ENCODE measurements at places on chromosomes 6 and 20. TPM values are rescaled to one million over a fixed set of nuclear protein-coding genes. Genes with fewer than 3 reads are reported as not detected.
A peak's percentile ranks its signal among the peaks of the same experiment; 100 is the strongest.

Gene KIF6
- total RNA-seq = not detected

DNA sequence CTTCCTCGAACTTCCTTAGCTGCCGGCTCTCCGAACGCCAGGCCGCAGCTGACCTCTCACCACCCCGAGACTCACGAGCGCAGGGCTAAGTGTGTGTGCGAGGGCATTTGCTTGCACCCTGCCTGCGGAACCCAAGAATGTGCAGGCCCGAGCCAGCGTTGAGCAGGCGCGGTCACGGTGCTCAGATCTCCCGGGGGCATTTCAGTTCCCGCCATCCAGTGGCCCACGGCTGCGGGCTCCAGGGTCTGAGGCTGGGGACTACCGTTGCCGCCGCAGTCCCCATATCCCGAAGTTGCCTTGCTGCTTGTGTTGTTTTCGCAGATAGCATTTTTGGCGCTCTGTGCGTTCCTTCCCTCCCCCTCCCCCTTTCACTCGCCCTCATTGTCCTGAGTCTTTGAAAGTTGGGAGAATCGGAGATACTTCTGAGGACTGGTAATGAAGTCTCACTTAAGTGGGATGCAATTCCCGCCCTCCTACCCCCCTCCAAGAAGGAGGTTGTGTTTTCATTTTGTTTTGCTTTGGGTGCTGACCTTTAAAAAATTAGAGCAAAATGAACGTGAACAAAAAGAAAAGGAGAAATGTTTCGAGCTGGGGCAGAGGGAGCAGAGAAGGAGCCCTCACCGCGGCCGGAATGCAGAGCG, 1.7 kb downstream of the NR2E1 start:
- peaks cover 94% of the 10 kb centered on the region for H3K27me3 ChIP-seq
- peaks cover 4% of the 10 kb centered on the region for H3K36me3 ChIP-seq
- no peak for DNase-seq
- H3K4me3 ChIP-seq = peak overlapping the region; percentile 43
- peak overlapping the region; percentile 80 for H3K27ac ChIP-seq
- peaks cover 30% of the 10 kb centered on the region for H3K4me1 ChIP-seq

Gene ZBTB24
- total RNA-seq = 17.6 TPM

DNA sequence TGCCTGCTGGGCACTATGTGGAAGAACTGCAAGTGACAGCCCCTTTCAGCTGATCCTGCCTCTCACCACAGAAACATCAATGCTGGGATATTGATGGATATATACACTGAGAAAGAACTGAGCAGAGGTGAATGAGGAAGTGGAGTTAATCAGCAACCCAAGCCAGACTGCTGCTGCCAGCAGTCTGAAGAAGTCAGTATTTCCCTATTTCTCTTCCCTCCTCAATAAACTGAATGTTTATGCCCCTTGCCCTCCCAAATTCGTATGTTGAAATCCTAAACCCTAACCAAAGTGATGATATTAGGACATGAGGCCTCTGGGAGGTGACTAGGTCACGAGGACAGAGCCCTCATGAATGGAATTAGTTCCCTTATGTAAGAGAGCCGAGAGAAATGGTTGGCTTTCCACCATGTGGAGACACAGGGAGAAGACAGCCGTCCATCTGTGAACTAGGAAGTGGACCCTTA, 76.3 kb downstream of the CDK19 start:
- H3K4me3 ChIP-seq = no peak overlapping the region
- H3K27ac ChIP-seq = no peak overlapping the region
- no peaks in the 10 kb centered on the region for H3K4me1 ChIP-seq
- no peaks in the 10 kb centered on the region for H3K27me3 ChIP-seq

DNA sequence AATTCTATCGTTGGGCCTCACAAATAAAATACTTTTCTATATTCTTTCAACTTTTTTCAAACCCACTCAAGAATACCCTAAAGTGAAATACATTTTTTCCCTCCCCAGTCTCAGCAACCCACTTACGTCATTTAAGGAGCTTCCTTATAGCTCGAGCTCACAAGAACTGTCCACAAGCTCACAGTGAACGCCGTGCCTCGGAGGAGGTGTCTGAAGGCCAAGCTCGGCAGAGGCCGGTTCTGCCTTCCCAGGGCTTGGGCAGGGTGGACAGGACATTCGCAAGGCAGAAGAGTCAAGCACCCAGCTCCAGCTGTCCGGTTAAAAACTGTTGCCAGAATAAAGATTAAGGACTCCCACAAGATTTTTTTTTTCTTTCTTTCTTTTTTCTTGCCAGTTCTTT, 802.3 kb downstream of the QKI start:
- DNase-seq = no peak
- H3K36me3 ChIP-seq = no peaks in the 10 kb centered on the region
- H3K27me3 ChIP-seq = no peaks in the 10 kb centered on the region
- H3K4me1 ChIP-seq = no peaks in the 10 kb centered on the region

GRCh38 chr6:2378891-2379652, 133.7 kb upstream of the GMDS start:
- no peak overlapping the region for H3K27ac ChIP-seq
- H3K36me3 ChIP-seq = no peaks in the 10 kb centered on the region
- H3K4me3 ChIP-seq = no peak overlapping the region
- no peak for DNase-seq

Gene SULF2
- total RNA-seq = 0.69 TPM

Gene DSN1
- 35.3 TPM for total RNA-seq

Gene INSM1
- total RNA-seq = not detected

GRCh38 chr6:48369100-48369499, 258.1 kb upstream of the PTCHD4 start:
- no peak for DNase-seq
- no peaks in the 10 kb centered on the region for H3K4me1 ChIP-seq
- no peak overlapping the region for H3K27ac ChIP-seq
- H3K36me3 ChIP-seq = no peaks in the 10 kb centered on the region

Gene TFAP2D
- total RNA-seq = not detected

DNA sequence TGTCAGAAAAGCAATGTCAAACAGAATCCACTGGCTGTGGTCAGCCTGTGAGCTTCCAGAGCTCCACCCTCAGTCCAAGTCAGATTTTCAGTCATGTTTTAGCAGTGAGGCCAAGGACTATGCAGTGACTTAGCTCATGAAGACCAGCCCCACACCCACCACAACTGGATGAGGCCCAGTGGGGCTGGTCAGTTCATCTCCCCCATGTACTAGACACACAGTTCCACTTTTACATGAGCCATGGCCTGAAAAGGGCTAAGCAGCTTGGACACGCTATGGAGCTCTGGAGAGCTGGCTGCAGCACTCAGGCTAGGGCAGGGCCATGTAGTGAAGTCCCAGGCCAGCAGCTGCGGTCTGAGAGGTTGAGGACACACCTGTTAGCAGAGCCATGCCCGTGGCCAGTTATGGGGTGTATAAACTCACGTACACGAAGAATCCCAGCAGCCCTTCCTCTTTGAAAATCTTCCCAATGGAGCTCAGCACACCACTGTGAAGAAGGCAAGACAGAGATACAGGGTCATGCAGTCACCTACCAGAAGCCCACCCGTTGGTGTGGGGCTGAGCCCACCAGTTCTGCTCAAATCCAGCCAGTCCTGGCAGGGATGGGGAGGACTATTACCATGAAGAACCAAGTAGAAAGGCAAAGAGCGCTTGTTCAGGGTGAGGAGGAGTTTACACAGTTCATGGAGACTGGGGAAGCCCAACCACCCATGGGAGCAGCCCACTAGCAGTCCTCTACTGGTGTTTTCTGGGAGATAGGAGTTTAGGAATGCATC, 10.6 kb downstream of the MTCH1 start:
- H3K36me3 ChIP-seq = peaks cover 67% of the 10 kb centered on the region
- H3K4me1 ChIP-seq = peaks cover 20% of the 10 kb centered on the region
- no peaks in the 10 kb centered on the region for H3K27me3 ChIP-seq
- DNase-seq = no peak
- no peak overlapping the region for H3K27ac ChIP-seq
- no peak overlapping the region for H3K4me3 ChIP-seq

Gene TBC1D20
- total RNA-seq = 29.3 TPM

DNA sequence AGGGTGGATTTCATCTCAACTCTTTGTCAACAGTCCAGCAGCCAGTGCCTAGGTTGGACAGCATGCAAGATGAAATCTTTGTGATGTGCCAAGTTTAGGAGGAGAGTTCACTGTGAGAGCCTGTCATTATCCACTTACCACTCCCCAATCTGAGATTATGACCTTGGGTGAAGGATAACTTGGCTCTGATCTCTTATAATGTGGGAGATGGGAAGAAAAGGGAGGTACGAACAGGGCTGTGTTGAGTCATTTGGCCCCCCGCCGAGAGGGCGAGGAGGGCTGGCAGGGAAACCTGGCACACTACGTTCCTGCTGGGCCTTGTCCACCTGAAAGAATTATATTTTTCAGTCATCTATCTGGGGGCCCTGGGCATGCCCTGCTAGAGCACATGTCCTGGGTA, 35.8 kb downstream of the LAMA4 start:
- H3K27ac ChIP-seq = no peak overlapping the region
- H3K4me3 ChIP-seq = no peak overlapping the region
- no peak for DNase-seq
- no peaks in the 10 kb centered on the region for H3K36me3 ChIP-seq
- H3K27me3 ChIP-seq = peaks cover 43% of the 10 kb centered on the region

GRCh38 chr20:52593654-52594053, 378.5 kb upstream of the TSHZ2 start:
- H3K36me3 ChIP-seq = no peaks in the 10 kb centered on the region
- no peaks in the 10 kb centered on the region for H3K27me3 ChIP-seq
- H3K4me3 ChIP-seq = no peak overlapping the region
- H3K27ac ChIP-seq = no peak overlapping the region
- no peak for DNase-seq

Gene BTNL2
- not detected for total RNA-seq

Gene TMEM74B
- total RNA-seq = 0.10 TPM

Gene ANKRD66
- total RNA-seq = not detected

Measured in activated CD4-positive, alpha-beta T cell treated with anti-CD3 and anti-CD28 coated beads, Interleukin-2, amount 10 ng/mL, durations not matched to agents 7 days and 5 days (primary cell).